ENCODE measurements at places on chromosomes 11 and 22.

DNA sequence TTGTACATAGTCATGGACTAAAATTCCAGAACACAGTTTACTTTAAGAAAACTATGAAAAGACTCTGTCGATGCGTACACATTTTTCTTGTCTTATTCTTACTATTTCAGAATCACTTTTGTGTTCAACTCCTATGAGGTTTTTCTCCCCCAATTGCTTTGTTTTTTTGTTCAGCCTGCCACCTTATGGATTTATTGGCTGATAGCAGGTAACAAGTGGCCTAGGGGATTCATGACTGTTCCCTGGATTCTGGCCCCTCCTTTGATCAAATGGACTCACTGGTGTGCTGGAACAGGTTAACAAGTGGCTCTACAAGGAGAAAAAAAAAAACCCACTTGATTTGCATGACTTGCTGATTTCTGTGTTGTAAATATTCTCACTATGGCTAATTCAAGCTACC is 10.6 kb downstream of the MMP20 start:
- DNase-seq: no peak

- DNase-seq: no peak
Observed at GRCh38 chr11:134370526-134371435, 39.0 kb downstream of the GLB1L2 start.

DNA sequence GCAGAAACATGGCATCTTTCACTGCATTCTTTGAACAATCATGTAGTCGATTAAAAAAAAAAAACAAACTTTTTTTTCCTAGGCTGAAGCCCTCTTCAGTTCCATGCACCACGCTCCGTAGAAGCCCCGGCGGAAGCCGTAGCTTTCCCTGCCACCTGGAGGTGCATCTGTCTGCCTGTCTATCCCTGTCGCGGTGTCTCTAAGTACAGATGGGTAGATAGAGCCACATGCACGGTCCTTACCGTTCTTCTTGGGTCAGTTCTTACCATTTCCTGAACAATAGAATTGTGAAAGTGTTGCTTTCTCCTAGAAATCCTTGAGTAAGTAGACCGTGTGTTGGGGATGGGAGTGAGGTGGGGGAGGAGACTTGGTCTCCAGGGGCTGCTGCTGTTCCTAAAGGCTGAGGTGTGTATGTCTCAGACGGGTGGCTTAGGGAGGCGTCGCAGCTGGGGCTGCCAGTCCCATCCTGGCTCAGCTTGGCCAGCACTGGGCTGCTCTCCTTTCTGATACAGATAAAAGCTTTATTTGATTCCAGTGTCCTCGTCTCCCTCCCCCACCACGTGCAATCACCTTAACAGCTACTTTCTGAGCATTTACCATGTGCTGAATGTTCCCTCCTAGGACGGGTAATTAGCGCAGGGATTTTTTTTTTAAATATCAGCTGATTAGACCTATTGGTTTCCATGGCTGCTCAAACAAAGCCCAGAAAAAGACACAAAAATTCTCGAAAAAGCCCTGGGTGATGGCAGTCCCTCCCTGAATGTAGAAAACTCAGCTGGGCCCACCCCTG is 46.8 kb downstream of the MACROD1 start:
- no peak for DNase-seq

GRCh38 chr11:109864834-109865547 is 228.2 kb upstream of the ZC3H12C start:
- DNase-seq: no peak

- no peak for DNase-seq
Observed at GRCh38 chr22:48089601-48090331, 1327.3 kb downstream of the TBC1D22A start.

GRCh38 chr11:109023036-109023435 is 358.2 kb downstream of the DDX10 start:
- DNase-seq: no peak

DNA sequence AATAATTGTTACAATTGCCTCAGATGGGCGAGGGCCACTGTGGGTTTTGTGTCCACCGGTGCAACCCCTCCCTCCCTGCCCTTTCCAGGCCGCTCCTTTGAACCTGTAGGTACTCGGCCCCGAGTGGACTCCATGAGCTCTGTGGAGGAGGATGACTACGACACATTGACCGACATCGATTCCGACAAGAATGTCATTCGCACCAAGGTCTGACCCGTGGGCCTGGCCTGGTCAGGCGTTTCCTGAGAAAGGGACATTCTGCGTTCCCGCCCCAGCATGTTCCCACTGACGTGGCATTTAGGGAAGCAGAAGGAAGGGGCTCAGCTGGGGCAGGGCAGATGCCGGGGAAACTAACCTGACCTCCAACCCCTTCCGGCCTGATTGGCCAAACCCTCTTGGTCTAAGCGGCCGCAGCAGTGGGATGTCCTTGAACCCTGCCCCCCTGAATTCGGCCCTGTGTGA is 10.1 kb downstream of the SIDT2 start:
- DNase-seq: no peak

GRCh38 chr11:92216789-92217188 is 7.8 kb upstream of the FAT3 start:
- DNase-seq: no peak

DNA sequence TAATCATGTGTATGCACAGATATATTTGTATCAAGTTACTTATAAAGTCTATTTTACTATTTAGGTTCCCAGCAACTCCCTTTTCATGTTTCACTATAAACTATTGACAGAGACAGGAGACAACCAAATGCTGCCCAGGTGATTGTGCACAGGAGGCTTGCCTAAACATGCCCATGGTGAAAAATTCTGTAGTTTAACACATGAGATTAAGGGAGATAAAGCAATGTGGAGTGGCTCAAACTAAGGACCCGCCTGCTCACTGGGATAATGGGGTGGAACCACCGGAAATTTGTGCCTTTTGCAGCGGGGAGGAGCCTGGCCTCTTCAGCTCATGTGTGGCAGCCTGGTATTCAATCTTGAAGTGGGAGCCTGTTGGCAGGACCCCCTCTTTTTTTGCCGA is 459.5 kb upstream of the CNTN5 start:
- no peak for DNase-seq

- DNase-seq: no peak
Observed at GRCh38 chr11:95821640-95822039, 31.3 kb downstream of the CEP57 start.

GRCh38 chr11:117972044-117972443 is 14.2 kb upstream of the IL10RA start:
- no peak for DNase-seq

DNA sequence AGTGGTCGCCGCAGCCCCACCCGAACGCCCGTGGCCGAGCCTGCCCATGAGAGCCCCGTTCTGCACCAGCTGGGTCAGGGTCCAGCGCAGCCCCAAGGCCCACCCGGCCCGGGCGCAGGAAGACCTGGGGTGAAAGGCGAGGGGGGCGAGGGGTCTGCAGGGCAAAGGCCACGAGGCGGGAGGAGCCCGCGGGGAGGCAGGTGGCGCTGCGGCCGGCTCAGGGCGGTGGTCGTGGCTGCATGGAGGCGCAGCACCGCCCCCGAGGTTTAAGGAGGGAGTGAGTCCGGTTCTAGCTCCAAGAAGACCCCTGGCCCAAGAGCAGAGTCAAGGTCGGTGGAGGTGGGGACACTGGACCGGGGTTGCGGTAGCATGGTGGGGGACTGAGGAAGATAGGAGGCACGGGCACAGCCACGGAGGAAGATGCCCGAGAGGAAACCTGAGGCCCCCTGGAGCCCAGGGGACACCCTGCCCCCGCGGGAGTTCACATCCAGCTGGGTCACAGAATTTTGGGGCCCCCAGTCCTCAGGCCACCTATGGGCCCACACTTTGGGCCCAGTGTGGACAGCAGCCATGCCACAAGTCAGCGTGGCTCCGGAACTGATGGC is 514 bp upstream of the HDAC10 start:
- DNase-seq: no peak

DNA sequence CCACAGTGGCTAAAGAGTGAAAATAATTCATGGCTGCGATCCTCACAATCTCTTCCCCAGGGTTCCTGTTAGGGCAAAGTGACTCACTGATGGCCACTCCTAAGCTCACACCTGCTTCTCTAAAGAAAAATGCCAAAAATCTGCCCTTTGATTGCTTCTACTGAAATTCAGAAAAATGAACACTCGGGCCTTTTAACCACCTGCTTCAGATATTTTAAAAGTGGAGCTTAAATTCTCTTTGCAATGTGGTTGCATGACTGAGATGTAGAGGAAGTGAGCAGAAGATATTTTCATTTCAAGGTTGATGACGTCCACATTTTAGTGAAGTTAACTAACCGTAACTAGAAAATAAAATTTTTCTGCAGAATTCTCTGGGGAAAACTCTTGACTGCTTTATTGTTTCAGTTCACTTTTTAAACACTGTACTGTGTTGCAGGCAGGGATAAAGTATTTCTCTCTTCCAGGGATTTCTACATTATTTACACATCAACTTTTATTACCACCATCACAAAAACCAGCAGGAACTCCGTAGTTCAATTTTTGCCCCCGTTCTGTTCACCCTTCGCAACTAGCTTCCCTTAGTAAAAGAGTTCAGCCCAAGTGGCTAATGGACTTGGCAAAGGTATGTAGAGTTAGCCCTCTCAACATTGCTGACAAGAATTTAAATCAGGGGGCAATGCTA is 8.5 kb downstream of the RAB30 start:
- no peak for DNase-seq

DNA sequence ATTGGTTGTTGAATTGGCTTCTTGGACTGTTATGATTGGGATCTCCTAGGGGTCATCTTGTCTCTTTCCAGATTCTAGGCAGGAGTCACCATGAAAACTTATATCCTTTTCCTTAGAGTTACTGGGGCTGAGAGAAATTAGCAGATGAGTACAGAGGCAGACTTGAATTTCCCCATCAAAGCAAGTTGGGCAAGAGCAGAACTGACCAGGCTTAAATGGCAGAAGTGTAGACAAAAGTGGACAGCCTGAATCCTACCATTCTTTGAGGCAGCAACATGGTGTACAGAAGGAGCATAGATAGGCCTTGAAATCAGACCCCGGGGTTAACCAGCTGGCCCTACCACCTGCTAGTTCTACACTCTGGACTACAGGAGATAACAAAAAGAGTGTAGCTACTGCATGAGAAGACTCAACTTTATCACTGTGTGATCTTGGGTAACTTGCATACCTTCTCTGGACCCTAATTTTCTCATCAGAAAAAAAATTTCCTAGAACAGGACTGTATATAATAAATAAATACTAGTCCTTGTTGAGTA is 427.4 kb upstream of the CADM1 start:
- DNase-seq: no peak

- no peak for DNase-seq
Observed at GRCh38 chr22:43449205-43449830, 37.5 kb downstream of the MPPED1 start.

DNA sequence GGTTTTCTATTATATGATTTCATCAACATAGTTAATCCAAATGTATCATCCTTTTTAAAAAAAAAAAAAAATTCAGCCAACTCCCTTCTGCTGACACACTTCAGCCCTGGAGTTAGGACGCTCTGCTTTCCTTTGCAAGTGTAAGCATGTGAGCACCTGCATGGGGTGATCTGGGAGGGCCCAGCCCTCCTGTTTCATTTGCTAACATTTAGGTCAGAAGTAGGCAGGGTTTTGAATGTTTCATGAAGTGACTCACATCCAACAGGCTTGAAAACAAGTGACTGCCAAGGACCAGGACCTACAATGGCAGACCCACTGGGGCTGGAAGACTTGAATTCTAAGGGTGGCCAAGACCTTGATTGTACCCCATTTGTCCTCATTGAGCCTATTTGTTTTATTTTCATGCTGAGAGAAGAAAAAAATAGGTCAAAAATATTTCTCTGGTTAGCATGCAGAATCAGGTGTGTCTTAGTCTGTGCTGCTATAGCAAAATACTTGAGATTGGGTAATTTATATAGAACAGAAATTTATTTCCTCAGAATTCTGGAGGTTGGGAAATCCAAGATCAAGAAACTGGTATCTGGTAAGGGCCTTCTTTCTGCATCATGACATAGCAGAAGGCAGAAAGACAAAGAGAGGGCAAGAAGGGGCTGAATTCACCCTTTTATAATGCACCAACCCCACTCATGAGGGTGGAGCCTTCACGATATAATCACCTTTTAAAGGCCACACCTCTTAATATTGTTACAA is 137.6 kb downstream of the CD44 start:
- DNase-seq: no peak

- DNase-seq: no peak
Observed at GRCh38 chr11:58574881-58575280, 775 bp downstream of the LPXN start.

DNA sequence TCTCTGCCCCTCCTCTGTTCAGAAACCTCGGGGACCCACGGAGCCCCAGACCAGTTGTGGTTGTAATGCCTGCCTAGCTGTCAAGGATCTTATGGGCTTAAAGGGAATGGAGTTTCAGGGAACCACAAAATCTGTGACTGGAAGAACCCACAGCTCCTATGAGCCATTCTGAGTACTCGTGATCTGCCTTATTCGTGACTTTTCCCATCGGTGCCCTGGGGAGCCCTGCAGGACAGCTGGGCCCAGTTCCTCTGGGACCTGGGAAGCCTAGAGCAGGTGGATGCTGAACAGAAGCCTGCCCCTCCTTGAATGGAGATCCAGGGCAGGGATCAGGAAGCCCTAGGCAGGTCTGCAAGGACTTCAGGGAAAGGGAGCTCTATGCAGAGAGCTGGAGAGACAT is 42.1 kb upstream of the TTC12 start:
- DNase-seq: no peak

DNA sequence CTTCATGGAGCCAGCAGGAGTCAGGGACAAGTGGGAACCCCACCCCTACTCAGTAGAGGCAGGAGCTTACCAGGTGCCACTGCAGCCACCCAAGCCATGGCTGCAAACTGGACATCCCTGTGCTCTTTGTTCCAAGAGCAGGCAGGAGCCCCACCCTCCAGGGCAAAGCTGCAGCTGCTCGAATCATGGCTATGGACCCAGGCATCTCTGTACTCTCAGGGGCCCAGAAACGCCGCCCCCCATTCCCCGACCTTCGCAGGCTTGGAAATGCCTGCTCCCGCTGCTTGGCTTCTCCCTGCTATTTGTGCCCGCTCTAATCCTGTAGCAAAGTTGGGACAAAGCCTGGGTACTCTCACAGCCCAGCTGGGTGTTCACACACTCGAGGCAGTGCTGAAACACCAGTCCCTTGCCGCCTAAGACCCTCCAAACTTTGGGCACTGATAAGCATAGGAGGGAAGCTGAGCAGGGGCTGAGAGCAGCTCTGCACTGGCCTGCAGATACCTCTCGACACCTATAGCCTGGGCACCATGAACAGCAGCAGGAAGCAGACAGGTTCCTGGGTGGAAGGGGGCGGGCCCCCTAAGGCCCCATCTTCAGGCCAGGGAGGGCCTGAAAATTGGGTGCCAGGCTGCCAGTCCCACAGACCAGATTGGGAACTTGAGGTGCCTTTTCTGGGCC is 402.4 kb downstream of the LRRC4C start:
- DNase-seq: no peak

GRCh38 chr11:36426226-36426848 is 83.7 kb downstream of the TRAF6 start:
- no peak for DNase-seq
